ENCODE measurements at places on chromosomes 2 and 18. TPM values are rescaled to one million over a fixed set of nuclear protein-coding genes. Genes with fewer than 3 reads are reported as not detected.

The CHRNG gene
- not detected for total RNA-seq

- DNase-seq: no peak
Measured at GRCh38 chr2:185441486-185442005, 297.1 kb upstream of the FSIP2 start.

DNA sequence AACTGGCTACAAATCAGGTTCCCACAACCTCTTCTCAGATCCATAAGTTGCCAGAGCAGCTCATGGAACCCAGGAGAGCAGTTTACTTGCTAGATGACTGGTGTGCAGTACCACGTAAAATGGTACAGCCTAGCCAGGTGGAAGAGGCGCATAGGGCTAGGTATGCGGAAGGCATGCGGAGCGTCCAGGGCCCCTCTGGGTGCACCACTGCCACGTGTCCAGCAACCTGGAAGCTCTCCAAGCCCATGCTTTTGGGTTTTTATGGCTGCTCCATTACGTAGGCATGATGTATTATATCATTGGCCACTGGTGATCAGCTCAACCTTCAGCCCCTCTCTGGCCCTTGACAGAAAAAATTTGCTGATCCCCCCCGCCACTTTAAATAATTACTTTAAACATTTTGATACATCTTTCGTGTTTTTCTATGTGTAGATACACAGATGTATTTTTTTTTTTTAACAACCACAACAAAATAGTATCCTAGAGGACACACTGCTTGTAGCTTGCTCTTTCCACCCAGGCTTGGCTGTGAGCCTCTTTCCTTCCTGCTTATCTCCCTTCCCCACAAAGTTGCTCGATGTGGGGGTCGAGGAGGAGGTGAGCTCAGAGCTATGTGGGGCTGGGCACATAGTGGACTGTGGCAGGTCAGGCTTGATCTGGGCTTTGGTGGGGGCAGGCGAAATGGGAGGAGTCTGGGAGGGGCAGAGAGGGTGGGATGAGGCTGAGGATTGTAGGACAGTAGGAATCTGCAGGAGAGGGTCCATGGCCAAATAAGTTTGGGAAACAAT lies 65.4 kb upstream of the MCFD2 start:
- DNase-seq: no peak

DNA sequence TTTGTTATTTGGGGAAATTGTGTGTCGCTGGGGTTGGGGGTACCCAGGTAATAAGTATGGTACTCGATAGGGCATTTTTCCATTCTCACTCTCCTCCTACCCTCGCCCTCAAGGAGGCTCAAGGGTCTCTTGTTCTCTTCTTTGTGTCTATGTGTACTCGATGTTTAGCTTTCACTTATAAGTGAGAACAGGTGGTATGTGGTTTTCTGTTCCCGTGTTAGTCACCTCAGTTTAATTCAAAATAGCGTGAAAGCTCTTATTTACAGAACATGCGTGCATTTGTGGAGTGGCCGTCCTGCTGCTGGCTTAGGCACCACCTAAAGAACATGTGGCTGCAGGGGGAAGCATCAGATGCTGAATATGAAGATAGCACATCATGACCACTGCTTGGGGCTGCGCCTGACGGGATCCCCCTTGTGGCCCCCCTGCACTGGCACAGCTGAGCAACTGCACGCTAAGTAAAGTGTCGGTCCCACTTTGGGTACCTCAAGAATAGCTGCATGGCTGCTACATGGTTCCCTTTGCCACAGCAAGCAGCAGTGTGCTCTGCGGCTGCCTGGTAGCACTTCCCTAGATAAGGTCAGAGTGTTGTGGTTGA lies 569.0 kb downstream of the DCDC2C start:
- no peak for DNase-seq

GRCh38 chr2:108243566-108243965 lies 3.8 kb downstream of the SULT1C3 start:
- DNase-seq: no peak

GRCh38 chr2:150468350-150468960 lies 19.0 kb downstream of the RND3 start:
- no peak for DNase-seq

DNA sequence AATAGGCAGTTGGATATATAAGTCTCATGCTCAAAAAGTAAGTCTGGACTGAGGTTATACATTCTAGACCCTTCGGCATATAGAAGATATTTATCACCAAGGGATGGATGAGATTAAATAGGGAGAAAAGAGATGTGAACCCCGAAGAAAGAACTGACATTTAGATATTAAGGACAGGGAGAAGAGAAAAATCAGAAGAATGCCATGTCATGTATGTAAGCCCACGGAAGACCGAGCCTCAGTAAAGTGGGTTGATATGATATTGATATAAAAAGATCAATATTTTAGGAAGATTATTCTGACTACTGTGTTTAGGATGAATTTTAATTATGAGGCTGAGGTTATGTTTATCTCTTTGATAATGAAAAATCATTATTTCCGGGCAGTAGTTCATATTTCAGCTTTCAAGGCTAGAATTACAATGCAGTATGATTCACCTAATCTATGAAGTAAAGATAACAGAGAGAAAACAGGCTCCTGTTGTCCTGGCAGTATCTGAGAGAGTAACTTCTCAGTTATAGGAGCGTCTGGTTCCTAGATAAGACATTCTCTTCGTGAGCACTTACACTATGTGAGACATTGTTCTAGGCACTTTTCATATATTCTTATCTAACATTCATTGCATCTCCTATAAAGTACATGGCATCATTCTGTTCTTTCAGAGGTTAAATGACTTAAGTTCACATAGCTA lies 83.0 kb downstream of the UBR3 start:
- no peak for DNase-seq

The MAPRE3 gene
- total RNA-seq: 10.3 TPM

- no peak for DNase-seq
Measured at GRCh38 chr2:109139002-109139401, 10.0 kb downstream of the SH3RF3 start.

DNA sequence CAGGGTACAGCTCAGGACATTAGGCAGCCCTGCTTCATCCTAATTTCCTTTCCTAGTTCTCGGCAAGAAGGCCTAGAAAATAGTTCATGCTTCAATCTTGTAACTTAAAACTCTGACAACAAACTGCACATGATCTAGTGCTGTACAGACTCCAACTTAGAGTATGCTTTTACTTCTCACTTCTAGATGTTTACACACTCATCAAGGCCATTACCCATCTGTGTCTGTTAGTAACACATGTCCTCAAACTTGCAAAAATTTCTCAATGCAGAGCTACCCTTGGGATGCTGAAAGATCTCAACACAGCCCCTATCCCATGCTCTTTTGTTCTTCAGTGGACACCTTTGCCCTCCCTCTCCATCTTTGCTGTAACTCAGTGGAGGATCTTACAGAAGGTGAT lies 252.0 kb downstream of the OSR1 start:
- no peak for DNase-seq

GRCh38 chr2:36756438-36756837 lies 59.9 kb downstream of the VIT start:
- DNase-seq: no peak

GRCh38 chr2:79554899-79555298 lies 42.0 kb downstream of the CTNNA2 start:
- DNase-seq: no peak

- DNase-seq: no peak
Measured at GRCh38 chr2:199784512-199784911, 66.5 kb downstream of the FTCDNL1 start.

DNA sequence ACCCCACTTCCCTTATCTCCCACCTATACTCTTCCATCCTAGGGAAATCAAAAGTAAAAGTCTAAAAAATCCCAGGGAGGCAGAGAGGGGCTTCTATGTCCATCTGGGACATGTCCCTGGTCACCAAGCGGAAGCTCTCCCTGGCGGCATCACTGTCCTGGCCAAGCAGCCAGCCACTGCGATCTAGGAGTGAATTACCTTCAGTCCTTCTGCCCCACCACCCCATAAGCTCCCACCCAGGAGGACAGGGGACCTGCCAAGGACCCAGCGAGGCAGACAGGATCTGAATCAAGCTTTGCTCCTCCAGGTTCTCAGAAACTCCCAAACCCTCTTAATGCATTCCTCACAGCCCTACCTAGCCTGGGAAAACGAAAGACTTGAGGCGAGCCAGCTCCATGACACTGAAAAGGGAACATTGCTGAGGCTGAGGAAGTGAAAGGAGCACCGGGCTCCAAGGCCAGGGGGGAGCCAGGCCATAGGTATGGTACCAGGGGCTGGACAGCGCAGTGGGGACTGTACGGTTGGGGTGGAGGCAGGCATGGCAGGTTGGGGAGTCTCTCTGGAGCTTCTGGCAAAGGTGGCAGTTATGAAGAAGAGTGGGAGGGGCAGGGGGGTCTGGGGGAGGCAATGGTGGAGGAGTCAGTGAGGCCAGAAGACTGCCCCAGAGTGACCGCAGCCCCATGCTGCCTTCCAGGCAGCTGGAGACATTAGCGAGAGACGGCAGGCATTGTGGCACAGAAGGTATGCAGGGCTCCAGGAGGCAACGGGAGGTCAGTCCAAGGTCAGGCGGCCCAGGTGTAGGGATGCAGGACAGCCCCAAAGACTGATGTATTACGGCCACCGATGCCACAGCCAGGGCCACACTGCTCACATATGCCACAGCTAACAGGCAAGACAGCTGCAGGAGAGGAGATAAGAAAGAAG lies 2.7 kb upstream of the SLC23A3 start:
- no peak for DNase-seq

- no peak for DNase-seq
Measured at GRCh38 chr18:43805646-43806194, 528.4 kb upstream of the SYT4 start.

DNA sequence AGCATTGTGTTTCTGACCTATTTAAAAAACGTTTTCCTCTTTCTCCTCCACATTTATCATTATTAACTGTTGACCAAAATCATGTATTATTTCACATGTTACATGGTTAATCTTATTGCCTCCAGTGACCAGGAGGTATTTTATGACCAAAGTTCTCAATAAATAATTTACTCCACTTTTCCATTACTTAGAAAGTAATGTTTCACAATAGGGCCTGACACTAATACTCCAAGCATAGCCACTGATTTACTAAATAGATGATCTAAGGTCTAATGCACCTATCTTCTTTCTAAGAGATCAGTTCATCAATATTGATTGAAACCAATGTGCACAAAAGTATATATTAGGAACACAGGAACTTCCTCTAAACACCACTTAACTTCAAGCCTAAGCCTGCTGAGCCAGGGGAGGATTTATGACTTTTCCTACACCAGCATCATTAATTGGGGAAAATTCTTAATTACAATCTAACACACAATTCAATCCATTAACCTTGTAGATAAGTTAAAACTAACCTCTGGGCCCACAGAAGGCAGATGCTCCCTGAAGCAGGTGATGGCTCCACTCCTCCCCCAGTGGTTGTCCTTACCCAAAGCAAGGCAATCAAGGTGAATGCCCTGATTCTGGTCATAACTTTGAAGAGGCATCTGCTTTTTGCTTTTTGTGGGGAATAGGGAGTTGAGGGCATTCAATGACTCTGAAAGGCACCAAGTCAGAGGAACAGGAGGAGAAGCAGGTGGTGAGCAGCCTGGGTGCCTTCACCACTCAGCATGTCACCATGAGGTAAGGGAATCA lies 33.9 kb downstream of the RBMS1 start:
- no peak for DNase-seq

DNA sequence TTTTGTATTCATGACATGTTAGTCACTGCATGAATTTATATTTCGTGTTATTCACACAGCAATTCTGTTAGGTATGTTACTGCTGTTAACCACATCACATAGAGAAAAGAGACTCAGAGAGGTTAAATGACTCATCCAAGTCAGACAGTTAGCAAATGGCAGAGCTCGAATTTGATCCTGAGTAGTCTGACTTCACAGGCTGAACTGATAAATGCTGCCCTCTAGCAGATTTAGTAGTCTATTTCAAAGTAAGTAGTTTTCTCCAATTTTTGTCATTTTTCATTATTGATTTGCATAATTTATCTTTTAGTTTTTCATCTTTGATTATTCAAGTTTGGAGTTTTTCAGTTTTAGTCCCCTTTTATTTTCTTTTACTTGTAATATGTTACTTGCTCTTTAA lies 58.3 kb downstream of the WDR7 start:
- DNase-seq: no peak

GRCh38 chr2:119291588-119292167 lies 68.0 kb downstream of the STEAP3 start:
- DNase-seq: no peak

DNA sequence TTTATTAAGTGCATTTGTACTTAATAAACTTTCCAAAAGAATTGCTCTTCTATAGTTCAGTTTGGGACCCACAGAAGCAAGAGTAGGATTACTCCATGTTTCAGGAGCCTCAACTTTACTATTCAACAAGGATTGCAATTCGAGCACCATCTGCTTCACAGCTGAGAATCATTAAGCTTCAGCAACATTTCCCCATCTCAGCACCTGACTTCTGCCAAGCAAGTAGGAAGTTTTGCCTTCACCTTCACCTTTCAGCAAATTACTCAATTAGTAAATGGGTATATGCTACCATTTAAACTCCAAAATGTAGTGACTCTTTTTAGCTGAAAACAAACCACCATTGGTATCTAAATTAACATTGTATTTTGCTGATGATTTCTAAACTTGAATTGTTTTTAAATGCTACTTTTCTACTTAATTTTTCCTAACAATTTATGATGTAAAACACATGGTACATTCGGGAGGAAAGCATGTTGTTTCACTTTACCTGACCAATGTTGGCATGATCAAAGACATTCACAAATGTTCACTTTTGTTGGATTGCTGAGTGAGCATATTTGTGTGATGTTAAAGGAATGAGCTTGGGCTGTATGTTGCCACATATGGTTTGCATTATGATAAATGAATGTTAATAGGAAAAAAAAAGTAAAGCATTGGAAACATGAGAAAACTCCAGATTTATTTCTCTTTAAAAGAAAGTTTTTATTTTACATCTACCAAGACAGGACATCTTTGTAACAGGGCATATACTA lies 159.2 kb downstream of the GULP1 start:
- DNase-seq: no peak

DNA sequence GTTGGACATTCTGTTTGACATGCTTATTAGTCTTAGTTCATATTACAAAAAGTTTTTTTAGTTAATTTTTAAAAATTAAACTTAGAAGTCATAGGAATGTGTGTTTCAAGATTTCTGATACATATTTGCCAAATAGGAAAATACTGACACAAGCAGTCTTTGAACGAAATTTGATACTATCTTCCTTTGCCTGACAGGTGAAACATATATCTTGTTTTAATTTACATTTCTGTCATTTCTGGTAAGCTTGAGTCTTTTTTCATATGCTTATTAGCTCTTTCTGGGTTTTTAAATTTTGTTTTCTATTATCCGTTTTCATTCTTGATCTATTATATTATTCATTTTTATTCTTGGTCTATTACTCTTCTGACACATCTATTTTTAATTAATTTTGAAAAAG lies 24.5 kb downstream of the ITGAV start:
- DNase-seq: no peak

The NFATC1 gene
- 17.6 TPM for total RNA-seq

DNA sequence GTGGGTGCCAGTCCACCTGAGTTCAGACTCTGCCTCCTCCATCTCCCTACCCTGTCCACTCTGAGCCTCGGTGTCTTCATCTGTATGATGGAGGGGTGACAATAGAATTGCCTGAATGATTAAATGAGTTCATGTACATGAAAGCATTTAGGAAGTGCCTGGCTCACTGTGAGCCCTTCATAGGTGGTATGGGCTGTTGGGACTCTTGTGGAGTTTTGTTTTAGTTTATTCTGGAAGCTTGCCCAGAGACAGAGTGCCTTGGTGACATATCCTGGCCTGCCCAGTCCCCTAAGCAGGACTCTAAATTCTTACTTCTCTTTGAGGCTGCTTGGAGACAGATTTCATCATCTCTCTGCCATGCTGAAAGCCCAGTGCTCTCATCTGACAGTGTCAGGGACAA lies 24.5 kb upstream of the GIGYF2 start:
- no peak for DNase-seq

The MMADHC gene
- 121 TPM for total RNA-seq

The TMEM198 gene
- 7.3 TPM for total RNA-seq

Measured in WTC11 (cell line).